CD4-positive, alpha-beta T cell treated with Interleukin-1 beta for 1 hour (primary cell): ENCODE measurements at places on chromosomes 6 and 20.

- no peak for DNase-seq
Observed at GRCh38 chr6:104862456-104862855, 2.7 kb upstream of the HACE1 start.

DNA sequence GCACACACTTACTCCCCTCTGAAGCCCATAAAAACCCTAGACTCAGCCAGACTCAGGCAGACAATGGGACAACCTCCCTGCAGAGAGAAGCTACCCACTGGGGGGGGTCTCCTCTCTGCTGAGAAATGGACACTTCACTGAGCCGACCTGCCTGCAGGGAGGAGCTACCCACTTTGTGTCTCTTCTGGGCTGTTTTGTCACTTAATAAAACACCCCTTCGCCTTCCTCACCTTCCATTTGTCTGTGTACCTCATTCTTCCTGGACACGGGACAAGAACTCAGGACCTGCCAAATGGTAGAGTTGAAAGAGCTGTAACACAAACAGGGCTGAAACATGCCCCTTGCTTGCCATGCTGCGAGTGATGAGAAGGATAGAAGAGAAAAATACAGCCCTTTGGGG is 151.7 kb upstream of the HDDC2 start:
- no peak for DNase-seq

GRCh38 chr20:42589976-42590639 is 599.6 kb downstream of the PTPRT start:
- no peak for DNase-seq

GRCh38 chr6:57432157-57432556 is 114.7 kb downstream of the PRIM2 start:
- DNase-seq: no peak

DNA sequence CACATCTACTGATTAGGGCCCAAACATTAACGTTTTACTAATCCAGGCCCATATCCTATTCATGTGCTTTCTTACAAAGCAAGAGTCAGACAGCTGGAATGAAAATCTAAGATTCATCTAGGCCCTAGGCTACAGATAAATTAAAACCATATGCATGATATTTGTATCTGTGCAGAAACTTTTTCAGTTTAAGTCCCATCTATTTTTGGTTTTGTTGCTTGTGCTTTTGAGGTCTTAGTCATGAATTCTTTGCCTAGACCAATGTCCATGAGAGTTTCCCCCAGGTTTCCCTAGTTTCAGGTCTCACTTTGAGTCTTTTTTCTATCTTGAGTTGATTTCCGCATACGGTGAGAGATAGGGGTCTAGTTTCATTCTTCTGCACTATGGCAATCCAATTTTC is 20.2 kb downstream of the ADNP start:
- DNase-seq: no peak
